Mesothelial cell of epicardium (in vitro differentiated cells): ENCODE measurements at places on chromosomes 2 and 18.

DNA sequence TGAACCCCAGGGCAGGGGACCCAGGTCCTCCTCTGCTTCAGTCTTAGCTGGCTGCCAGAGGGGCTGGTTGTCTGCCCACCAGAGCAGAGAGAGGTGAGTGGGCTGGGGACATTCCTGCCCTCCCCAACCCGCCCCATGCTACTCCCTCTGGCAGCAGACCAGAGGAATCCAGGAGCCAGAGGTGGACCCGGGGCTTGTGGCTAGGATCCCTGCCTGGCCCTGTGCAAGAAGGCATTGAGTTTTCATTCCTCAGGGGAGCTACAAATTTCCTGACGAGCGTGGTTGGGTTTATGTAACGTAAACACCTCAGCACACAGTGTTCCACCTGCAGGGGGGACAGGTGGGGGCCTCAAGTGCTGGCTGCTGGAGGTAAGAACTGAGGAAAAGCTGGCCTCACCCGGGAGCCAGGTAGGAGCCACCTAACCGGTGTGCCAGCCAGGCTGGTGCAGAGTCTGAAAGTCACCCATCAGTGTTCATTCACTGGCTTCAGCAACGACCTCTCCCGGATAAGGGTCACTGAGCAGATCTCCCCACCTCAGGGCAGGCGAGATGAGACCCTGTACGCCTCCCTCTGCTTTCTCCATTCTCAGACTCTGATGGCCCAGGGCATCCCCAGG, 246.8 kb downstream of the DYSF start:
- peaks cover 47% of the 10 kb centered on the region for H3K4me1 ChIP-seq
- H3K27ac ChIP-seq: no peak overlapping the region
- no peak for DNase-seq

GRCh38 chr2:235847576-235847975, 320.6 kb downstream of the GBX2 start:
- peaks cover 5% of the 10 kb centered on the region for H3K4me1 ChIP-seq
- H3K4me3 ChIP-seq: no peak overlapping the region
- no peaks in the 10 kb centered on the region for H3K27me3 ChIP-seq
- H3K27ac ChIP-seq: no peak overlapping the region
- DNase-seq: no peak

GRCh38 chr2:202718614-202719013, 83.8 kb downstream of the FAM117B start:
- H3K4me1 ChIP-seq: peaks cover 12% of the 10 kb centered on the region
- H3K4me3 ChIP-seq: no peak overlapping the region
- DNase-seq: no peak
- no peaks in the 10 kb centered on the region for H3K27me3 ChIP-seq
- peaks cover 19% of the 10 kb centered on the region for H3K36me3 ChIP-seq

GRCh38 chr2:223590964-223591363, 11.2 kb downstream of the SCG2 start:
- H3K27ac ChIP-seq: no peak overlapping the region
- no peak for DNase-seq
- no peak overlapping the region for H3K4me3 ChIP-seq
- peaks cover 3% of the 10 kb centered on the region for H3K27me3 ChIP-seq
- H3K4me1 ChIP-seq: no peaks in the 10 kb centered on the region
- no peaks in the 10 kb centered on the region for H3K36me3 ChIP-seq

DNA sequence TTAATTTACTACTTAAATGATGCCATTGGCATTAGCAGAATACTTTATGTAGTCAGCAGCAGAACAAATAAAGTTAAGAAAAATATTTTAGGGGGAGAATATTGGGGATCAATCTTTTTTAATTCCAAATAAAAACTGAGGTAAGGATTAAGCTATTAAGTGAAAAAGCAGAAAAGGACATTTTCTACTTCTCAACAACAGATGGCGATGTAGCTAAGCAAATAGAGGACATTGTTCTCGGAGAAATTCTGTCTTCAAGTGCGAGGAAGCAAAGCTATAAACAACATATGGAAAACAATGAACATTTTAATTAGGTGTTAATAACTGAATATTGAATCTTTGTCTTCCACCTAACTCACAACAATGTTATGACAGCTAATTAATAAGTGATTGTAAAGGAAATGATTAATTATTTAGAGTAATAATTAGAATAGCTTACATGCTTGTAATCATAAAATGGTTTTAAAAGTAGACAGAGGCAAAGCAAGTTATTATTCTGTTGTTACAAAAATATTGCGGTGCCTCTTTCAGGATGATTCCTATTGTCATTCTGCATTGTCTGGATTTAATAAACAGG, 32.9 kb upstream of the CCDC93 start:
- no peak for DNase-seq
- H3K4me1 ChIP-seq: peaks cover 27% of the 10 kb centered on the region

DNA sequence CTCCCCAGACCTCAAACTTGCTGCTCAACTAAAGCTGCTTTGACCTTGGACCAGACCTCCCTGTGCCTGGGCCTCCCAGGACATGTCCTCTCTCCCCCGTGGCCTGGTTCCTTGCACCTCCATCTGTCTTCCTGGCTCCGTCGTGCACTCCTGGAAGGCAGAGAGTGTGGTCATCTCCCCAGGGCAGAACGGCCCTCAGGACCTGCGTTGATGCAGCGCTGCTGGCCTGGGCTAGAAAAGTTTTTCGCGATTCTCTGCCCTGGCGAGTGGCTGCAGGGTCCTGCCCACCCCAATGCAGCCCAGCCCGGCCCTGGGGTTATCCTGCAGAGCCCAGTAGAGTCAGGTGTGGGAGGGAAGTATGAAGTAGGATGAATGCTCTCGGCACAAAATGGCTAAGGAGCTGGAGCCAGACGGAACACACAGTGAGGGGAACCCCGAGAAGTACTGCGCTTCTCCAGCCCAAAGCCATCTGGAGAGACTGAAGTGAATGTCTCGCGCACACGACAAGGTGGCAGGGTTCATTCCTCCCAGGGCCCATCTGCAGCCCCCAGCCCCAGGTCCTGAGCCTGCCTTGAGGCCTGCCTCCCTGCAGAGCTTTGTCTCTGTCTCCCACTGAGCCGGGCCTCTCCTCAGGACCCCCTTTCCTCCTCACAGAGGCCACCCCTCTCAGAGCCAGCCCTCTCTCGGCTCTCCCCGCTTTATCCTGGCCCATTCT, 41.7 kb downstream of the ATOH8 start:
- H3K36me3 ChIP-seq: no peaks in the 10 kb centered on the region
- H3K4me3 ChIP-seq: no peak overlapping the region
- H3K4me1 ChIP-seq: peaks cover 60% of the 10 kb centered on the region
- H3K27ac ChIP-seq: peak overlapping the region; percentile 42
- DNase-seq: no peak

DNA sequence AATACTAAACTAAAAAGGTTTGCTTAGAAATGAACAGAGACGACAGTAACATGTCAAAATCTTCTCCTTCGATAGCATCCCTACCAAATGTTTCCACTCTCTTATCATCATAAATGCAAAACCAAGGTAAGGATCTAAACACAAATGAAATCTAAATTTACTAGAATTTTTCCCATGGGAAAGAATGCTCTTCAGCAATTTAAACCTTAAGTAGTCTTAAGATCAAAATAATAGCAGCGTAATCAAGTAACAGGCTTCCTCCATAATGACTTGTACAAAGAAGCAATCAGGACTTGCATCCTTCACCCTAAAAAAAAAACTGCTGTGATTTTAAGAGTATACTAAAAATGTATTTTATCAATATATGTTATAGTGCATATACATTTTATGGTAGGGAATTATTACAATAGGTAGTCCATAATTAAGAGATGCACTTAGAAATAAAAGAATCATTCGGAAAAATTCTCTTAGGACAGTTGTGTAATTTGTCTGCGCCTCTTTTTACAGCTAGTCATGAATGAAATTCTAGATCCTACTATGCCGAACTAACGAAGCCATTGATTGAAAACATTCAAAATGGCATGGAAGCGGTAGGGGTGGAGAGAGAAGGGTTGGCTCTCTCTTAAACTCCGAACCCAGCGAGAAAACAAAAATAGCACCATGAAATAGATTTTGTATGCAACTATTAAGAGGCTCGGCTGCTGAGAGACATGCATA, 1.3 kb downstream of the PGAP1 start:
- H3K27ac ChIP-seq: peak overlapping the region; percentile 97
- DNase-seq: no peak
- H3K4me1 ChIP-seq: peaks cover 39% of the 10 kb centered on the region
